Effector memory CD4-positive, alpha-beta T cell (primary cell): ENCODE measurements at places on chromosomes 3 and 15.

DNA sequence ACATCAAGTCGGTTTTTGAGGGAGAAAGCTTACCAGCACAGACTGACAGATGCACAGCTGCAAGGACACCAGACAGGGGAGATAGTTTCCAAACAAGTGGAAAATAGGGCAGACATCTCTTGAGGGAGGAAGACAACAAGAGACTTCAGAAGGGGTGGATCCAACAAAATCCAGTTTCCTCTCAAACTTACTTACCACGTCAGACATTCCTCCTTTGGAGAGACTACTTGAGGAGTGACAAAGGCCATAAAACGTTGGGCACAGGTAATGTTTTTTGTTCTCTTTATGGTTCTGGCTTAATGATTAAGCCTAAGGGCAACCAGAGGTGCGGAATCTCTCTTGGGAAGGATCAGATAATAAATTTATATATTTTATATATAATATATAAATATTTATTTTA is 76.1 kb downstream of the CD200 start:
- no peak for DNase-seq

DNA sequence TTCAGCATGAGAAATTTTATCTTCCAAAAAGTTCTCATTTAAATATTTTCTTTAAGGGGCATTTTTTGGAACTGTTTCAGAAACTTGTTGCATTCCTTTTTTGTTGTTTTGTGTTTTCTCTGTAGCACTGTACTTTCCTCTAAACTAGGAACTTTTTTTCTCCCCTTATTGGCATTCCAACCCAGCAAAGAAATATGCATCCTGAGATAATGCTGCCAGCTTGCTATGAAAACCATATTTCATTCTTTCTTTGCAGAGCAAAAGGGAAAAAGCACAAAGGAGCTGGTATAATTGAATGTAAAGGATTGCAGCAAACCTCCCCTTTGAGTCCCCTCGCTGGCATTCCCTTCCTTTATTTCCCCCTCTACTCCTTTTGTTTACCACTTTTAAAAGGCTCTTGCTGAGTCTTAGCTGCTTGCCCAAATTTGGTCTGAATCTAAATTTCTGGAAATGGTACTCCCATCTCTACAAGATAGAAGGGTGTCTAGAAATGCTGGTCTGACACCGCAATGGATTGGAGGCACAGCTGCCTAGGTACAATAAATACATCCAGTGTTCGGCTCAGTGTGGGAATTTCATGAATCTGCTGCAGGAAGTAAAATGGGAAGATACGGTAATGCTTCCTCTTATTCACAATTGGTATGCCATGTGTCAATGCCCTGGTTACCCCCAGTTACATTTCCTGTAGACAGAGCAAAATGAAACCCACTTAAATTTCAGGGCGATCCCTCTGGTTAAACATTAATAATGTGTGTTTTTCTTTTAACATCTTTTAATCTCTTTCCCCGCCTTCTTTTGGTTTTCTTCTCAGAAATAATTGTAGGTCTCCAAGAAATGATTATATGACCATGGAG is 156.6 kb downstream of the MEIS2 start:
- DNase-seq = no peak

DNA sequence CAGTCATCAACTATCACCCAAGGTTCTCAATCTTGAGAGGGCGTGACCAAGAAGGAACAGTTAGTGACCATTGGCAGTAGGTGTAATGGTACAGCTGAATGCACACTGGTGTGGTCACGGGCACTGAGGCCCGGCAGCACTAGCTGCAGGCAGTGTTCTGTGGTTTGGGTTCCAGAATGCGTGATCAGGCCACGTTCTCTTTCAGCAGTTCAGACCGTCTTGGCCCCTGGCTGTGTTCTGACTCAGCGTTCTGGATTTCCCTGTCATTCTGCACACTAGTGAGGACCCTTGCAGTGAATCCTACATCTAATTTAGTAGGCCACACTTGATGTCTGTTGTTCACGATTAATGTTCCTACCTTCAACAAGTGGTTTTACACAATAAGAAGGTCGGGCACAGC is 220.5 kb upstream of the SLCO3A1 start:
- no peak for DNase-seq

GRCh38 chr3:115518100-115518852 is 105.0 kb upstream of the GAP43 start:
- DNase-seq = no peak
